ENCODE measurements at places on chromosomes 11 and 22.

- DNase-seq, result no peak
Observed at GRCh38 chr11:134503100-134503499, 91.1 kb upstream of the B3GAT1 start.

DNA sequence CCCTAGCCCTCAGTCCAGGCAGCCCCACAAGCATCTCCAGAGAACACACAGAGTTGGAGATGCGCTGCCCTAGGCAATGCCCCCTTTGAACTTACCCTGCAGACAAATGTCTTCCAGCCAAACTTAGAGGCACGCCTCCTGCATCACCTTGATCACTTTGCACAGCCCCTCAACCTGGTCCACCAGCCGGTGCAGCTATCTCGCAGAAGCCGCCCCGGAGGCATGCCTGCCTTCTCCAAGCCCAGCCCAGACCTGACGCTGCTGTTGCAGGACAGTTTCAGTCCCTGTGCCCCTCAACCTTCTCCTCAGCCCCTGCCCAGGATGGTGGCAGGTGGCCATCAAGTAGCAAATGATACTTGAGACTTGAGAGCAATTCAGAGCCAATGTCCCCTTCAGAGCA lies 16.7 kb upstream of the POU2AF1 start:
- no peak for DNase-seq

DNA sequence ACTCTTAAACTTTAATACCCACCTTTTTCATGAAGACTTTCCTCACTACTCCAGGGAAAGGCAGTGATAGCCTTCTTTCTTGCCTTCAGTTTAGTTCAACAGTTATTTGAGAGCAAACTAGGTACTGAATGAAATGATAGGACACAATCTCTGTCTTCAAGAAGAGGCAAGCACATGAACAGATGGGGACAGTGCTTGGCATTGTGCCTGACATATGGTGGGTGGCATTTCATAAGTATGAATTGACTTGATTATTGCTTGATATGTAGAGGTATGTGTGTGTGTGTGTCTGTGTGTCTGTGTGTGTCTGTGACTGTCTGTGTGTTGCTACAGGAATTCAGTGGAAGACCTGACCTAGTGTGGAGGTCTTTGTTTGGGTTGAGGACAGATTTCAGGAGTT lies 504.1 kb downstream of the NELL1 start:
- DNase-seq, result no peak

DNA sequence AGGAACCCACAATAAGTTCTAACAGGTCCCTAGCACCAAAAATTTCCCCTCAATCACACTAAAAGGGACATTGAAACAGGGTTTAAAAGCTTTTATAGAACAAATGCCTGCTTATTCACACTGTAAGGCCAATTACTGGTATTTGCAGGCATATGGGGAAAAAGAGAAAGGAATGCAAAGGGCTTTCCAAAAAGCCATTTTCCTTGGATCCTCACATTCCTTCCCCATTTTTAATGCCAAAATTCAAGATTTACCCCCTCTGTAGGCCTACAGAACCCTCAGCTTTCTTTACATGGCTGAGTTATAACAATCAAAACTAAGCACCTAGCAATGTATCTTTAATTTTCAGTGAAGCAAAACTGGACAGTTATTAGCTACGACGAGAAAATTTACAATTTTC lies 102.0 kb downstream of the SBF2 start:
- DNase-seq, result no peak

DNA sequence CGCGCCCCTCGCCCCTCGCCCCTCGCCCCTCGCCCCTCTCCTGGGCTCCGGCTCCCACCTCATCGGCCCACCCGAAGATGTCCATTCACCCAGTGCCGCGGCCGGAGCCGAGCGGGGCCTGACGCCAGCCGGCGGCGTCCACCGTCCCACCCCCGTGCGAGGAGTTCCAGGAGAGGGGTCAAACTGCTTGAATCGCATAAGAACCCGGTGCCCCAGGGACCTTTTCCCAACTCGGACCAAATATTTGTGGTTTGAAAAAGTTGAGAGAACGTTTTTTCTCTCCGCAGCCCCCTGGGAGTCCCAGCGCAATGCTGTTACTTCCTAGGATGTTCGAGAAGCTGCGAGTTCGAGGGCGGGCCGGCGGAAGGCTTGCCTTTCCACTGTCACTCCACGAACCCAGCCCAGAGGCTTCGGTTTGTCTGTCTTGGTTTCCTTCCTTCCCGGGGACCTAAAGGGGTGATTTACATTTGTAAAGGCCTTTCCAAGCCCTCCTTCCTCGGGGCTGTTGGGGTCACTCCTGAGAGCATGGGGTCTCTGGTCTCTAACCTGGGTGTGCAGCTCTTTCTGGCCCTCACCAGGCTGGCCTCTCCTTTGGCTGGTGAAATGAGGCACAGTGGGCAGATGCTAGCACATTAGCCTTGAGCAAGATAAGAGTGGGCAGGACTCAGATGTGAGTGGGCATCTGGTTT lies 38.0 kb downstream of the ETS1 start:
- peak; percentile 45 for DNase-seq

GRCh38 chr11:118610773-118611432 lies 3.5 kb downstream of the PHLDB1 start:
- peak; percentile 80 for DNase-seq

DNA sequence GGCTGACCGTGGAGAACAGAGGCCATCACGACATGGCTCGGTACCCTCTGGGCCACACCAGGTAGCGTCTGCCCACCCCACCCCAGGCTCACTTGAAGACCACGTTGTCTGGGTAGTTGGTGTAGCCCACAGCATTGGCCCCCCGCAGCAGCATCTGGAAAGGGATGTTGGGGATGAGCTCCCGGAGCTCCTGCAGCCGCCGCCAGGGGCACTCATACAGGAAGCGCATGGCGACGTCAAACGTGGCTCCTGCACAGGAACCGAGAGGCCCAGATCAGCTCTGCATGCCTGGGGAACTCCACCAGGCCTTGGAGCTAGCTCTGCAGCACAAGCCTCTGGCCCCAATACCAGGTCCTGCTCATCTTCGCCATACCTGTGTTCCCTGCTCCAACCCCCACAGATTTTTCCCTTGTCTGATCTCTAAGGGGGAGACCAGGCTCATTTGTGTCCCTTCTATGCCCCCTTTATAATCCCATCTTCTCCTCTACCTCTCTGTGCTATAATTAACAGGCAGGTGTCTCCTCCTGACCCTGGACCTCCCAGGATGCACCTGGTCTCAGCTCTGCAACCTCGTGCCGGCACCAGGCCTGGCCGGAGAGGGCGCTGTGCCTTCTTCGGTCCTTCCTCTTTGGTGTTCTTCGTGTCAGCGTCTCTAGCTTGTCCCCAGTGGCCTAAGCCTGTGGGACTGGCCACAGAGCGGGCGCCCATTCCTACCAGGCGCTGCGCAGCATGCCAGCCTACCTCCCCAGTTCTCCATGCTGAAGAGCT lies 5.0 kb upstream of the LRFN4 start:
- DNase-seq, result no peak

GRCh38 chr22:36753120-36753802 lies 22.7 kb downstream of the IFT27 start:
- no peak for DNase-seq

- DNase-seq, result peak; percentile 87
Observed at GRCh38 chr11:7577291-7578190, 63.7 kb downstream of the PPFIBP2 start.

- no peak for DNase-seq
Observed at GRCh38 chr22:17098379-17098819, 13.6 kb downstream of the IL17RA start.

- DNase-seq, result peak; percentile 65
Observed at GRCh38 chr11:114060392-114061047, 1.0 kb downstream of the ZBTB16 start.

DNA sequence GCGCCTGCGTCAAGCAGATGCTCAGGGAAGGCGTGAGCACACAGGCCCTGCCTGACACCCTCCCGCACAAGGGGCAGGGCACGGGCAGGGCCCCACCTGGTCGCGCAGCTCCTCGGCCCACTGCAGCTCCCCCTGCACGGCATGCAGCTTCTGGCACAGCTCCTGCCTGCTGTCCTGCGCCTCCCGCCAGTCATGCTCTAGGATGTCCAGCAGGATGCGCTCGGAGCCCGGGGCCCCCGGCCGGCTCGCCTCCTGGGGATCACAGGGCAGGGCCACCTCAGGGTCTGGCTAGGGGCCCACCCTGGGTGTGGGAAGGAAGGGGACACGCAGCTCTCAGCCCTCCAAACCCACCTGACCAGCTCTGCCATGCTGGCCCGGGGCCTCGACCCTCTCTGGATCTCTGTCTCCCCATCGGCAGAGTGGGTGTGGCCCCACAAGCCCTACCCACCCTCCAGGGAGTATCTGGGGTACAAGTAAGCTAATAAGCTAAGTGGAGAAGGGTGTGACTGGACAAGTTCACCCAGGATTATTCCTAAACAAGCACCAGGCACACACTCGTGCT lies 10.7 kb downstream of the CARD10 start:
- DNase-seq, result peak; percentile 51

GRCh38 chr11:77266766-77267165 lies 34.7 kb downstream of the GDPD4 start:
- DNase-seq, result no peak

DNA sequence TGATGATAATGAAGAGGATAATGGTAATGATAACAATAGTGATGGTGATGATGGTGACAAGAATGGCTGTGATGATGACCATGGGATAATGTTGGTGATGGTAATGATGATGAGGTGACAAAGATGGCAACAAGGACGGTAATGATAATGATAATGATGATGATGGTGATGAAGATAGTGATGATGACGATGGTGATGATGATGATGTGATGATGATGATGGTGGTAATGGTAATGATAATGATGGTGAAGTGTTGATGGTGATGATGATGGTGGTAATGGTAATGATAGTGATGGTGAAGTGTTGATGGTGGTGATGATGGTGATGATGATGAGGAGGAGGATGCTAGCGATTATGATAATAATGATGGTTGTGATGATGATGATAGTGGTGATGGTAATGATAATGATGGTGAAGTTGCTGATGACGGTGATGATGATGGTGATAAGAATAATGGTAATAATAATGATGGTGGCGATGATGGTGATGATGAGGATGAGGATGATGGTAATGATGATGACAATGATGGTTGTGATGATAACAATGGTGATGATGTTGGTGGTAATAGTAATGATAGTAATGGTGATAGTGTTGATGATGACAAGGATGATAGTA lies 54.7 kb upstream of the OPCML start:
- no peak for DNase-seq

GRCh38 chr11:84962018-84962417 lies 665.1 kb downstream of the DLG2 start:
- DNase-seq, result no peak

DNA sequence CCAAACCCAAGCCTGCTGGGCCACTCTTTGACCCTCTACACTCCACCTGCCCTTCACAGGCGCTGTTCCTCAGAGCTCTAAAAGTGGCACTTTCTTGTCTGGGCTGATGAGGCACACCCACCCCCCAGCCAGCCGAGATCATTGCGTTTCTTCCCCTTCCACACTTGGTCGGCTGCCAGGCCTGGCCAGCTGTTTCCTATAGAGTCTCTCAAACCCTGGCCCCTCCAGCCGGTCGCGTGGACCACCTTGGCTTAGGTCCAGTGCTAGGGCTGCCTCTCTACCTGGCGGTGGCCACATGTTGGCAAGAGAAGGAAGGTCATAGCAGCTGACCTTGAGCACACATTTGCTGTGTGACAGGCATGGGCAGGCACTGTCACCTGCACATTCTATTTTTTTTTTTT lies 60.6 kb downstream of the PPP6R2 start:
- peak; percentile 80 for DNase-seq

- DNase-seq, result no peak
Observed at GRCh38 chr22:29463629-29464028, 16.4 kb upstream of the NEFH start.

- DNase-seq, result no peak
Observed at GRCh38 chr11:86171627-86172026, 72.9 kb upstream of the EED start.

DNA sequence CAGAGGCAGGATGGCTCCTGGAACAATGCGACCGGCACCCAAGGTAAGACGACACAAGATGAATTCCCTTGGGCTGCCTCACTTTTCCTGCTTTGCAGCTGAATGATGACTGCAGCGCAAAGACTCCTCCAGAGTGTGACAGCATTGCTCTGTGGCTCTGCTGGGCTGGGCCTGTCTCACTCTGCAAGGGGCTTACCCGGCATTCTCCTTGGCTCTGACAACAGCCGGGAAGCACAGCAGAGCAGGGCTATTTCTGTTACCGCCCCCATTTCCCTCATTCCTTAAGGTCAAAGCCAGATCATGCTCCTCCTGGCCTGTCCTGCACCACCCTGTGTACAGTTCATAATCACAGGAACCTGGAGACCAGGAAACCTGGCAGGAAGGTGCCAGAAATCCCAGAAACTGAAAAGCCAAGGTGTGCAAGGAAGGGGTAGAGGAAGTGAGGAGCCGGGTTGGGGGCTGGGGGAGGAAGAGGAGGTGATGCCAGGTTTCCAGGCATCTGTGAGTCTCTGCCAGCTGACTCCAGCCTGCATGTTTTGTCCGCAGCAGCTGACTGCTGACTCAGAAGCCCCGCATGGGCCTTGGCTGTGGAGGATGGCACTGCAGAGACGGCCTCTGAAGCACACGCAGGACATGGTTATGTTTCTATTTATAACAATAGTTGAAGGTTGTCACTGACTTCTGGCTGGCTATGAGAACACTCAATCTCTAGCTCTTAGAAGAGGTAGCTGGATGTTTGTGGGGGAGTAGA lies 113.6 kb downstream of the MICAL3 start:
- peak; percentile 94 for DNase-seq

DNA sequence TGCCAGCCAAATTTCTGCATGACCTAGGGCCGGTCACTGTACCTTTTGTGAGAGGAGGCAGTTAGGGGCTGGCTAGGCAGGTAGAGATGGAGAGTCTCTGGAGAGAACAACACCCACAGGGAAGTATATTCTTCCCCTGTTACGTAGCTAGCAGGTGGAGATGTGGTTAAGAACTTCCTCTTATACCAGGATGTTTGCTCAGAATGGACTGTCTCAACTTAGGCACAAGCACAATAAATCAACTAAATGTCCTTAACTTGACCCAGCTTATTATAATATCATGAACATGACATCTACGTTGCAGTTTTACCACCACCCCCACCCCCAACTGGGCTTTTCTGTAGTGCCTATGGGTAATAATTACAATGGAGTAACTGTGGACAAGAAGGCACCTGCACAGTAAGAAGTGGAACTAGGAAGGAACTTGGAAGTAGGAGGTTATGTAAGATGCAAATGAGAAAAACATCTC lies 60.7 kb upstream of the MPEG1 start:
- DNase-seq, result no peak

GRCh38 chr11:36405585-36406367 lies 104.3 kb downstream of the TRAF6 start:
- DNase-seq, result no peak

- peak; percentile 90 for DNase-seq
Observed at GRCh38 chr22:37661160-37661924, 2.8 kb downstream of the PDXP start.

GRCh38 chr22:30444632-30445437 lies 19.3 kb downstream of the MTFP1 start:
- peak; percentile 35 for DNase-seq
